DMS153 (cell line): ENCODE measurements at places on chromosomes 3 and 15.

- DNase-seq = no peak
Observed at GRCh38 chr15:78276064-78276943, 11.9 kb downstream of the DNAJA4 start.

GRCh38 chr3:4820296-4821121 lies 158.7 kb upstream of the BHLHE40 start:
- DNase-seq = no peak

DNA sequence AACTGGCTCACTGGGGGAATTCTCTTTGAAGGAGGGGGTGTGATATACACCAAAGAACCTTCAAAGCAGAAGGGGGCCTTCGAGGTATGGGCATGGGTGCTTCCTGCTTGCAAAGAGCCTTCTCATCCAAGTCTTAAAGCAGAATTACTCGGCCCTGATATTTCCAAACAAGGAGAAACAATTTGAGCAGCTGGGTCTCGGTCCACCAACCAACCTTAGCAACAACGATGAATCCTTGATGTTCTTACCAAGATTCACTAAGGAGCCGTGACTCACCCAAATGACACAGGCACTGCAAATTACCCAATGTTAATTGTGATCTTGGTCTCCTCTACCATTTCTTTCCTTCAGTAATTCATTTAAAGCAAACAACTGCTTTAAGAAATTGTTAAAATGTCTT lies 7.7 kb downstream of the HOMER2 start:
- DNase-seq = no peak

GRCh38 chr3:45981346-45982074 lies 14.1 kb downstream of the FYCO1 start:
- no peak for DNase-seq

- no peak for DNase-seq
Observed at GRCh38 chr15:42911058-42911592, 9.5 kb downstream of the TTBK2 start.

DNA sequence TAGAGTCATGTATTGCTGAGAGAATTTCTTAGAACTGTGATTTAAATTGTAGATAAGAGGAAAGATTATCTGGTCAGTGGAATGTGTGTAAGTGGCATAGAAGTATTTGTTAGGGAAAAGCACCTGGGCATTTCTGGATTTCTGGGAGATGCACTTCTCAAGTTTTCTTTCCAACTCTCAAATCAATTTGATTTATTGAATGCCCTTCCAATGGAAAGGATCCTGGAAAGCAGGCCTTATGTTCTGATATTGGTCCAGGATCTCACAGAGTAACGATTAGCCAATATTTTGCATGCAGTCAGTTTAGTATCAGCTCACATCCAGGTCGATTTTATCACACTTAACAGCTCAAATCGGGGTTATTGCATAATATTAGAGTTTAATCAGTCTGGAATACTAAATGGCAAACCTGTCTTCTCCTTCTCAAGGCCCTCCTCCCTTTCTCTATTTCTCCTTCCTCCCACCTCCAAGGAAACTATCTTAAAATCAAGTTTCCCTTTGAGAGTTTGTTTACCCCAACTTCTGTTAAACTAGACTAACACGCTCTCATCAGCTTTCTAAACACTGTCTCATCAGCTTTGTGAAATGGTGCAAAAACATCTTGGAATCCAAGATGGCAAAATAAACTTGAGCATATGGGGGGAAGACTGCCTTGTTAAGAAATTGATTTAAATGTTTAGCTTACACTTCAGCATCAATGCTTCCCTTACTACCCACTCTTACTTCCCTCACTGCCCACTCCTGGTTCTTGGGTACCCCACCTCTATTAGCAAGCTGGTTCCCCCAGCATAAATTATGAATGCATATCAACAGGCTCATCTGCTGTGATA lies 9.5 kb downstream of the SOX2 start:
- no peak for DNase-seq

DNA sequence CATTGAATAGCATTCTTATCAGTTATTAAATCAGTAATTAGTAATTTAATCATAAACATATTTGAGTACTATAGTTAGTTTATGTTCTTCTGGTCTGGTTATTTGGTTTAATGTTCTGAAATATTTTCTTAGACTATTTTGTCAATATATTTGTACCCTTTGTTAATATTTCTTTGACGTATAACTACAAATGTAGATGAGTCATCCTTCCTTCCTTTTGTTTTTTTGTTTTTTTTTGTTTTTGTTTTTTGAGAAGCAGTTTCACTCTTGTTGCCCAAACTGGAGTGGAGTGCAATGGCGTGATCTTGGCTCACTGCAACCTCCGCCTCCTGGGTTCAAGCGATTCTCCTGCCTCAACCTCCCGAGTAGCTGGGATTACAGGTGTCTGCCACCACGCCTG lies 17.4 kb upstream of the EIF3J start:
- DNase-seq = no peak

DNA sequence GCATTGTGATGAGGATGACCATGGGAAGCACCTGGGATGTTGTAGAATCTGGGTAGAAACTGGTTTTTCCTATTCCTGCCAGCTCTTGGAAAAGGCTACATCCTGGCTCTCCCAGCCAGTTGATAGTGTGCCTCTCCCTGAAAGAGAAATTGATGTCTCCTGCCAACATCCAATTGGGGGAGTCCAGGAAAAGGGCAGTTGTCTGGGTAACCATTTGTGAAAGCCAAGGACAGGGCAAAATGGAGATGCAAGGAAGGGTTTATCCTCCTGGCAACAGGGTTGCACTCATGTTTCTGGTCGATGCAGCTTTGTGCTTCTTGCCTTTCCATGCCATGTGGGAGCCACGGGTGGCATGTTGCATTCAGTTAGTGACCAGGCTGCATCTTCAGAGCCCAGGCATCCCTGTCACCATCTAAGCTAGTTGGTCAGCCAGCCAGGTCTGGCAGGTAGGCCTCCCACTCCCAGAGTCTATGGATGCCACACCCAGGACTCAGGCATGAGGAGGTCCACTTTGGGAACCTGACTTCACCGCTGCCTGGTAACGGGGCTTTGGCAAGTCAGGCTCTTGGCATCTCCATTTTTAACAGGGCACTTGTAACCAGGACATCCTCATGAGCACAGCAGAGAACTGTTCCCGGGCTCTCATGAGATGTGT lies 153.5 kb downstream of the DNAJB8 start:
- no peak for DNase-seq

- no peak for DNase-seq
Observed at GRCh38 chr3:57464801-57465200, 79.3 kb downstream of the DNAH12 start.

GRCh38 chr3:49469936-49470713 lies at the start of gene DAG1:
Gene DAG1, plus strand, starts transcription at chr3:49470267. Its CDS starts 40,268 bp downstream, at chr3:49510535.
- DNase-seq = peak; percentile 80

- no peak for DNase-seq
Observed at GRCh38 chr3:50297896-50298725, 1.1 kb downstream of the HYAL3 start.

GRCh38 chr3:61778095-61778494 lies 216.7 kb downstream of the PTPRG start:
- no peak for DNase-seq
